NCI-H510A treated with DMSO at 0.1 percent for 48 hours (cell line): ENCODE measurements at places on chromosomes 6 and 20.

DNA sequence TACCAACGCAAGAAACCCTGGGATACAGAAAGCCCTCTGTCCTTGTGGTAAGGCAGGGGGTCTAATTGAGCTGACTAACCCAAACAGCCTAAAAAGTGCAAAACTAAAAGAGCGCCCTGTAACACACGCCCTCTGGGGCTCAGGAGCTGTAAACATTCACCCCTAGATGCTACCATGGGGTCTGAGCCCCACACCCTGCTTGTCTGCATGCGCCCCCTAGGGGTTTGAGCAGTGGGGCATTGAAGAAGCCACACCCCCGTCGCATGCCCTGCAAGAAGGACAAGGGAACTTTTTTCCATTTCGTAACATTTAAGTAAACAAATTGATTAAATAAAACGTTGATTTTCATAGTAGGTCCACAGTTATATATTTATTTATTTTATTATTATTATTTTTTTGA, 616.9 kb upstream of the MAN1A1 start:
- DNase-seq, result no peak

GRCh38 chr6:98985391-98985790, 37.6 kb upstream of the FBXL4 start:
- DNase-seq, result no peak

DNA sequence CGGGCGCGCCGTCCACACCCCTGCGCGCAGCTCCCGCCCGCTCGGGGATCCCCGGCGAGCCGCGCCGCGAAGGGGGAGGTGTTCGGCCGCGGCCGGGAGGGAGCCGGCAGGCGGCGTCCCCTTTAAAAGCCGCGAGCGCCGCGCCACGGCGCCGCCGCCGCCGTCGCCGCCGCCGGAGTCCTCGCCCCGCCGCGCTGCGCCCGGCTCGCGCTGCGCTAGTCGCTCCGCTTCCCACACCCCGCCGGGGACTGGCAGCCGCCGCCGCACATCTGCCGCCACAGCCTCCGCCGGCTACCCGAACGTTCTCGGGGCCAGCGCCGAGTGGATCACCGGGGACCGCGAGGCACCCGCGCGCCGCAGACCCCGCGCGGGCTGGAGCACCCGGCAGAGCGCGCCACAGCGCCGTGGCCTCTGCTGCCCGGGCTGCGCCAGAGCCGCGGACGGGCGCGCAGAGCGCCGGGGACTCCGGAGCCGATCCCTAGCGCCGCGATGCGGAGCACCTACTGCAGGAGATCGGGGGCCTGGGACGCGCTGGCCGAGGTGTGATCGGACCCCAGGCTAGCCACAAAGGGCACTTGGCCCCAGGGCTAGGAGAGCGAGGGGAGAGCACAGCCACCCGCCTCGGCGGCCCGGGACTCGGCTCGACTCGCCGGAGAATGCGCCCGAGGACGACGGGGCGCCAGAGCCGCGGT, at the start of gene BMP2:
TSS of gene BMP2 (plus strand) at position 151 of the 692 bp plus-strand sequence. CDS start 2,441 bp downstream, outside the sequence.
- peak; percentile 45 for DNase-seq

- no peak for DNase-seq
These were observed 29.7 kb downstream of the PDRG1 start for GRCh38 chr20:31922181-31922580.

DNA sequence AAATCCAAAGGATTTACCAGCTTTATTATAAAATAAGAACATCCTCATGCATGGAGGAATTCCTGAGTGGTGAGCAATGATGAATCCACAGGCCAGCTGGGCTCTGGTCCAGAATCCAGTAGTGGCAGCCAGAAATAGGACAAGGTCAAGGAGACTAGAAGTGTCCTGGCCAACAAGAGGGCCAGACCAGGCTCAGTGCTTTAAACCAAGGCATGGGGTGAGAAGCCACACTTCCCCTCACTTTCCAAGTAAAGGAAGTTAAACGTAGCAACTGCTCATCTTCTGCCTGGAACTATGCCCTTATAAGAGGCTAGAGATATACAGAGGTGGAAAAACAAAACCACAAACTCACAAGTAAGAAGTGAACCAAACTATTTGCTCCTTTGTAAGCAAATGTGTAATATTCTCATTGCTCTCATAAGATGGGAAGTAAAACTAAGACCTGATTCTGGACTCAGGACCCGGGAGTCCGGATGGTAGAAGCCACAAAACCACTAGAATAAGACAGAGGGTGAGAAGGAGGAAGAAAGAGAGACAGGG, 253.2 kb downstream of the UST start:
- DNase-seq, result no peak

GRCh38 chr6:62283365-62283764, 2.7 kb downstream of the KHDRBS2 start:
- no peak for DNase-seq

GRCh38 chr6:113067612-113068275, 720.6 kb downstream of the RFPL4B start:
- DNase-seq, result no peak

GRCh38 chr6:33259032-33259431, 12.6 kb downstream of the VPS52 start:
- DNase-seq, result no peak

DNA sequence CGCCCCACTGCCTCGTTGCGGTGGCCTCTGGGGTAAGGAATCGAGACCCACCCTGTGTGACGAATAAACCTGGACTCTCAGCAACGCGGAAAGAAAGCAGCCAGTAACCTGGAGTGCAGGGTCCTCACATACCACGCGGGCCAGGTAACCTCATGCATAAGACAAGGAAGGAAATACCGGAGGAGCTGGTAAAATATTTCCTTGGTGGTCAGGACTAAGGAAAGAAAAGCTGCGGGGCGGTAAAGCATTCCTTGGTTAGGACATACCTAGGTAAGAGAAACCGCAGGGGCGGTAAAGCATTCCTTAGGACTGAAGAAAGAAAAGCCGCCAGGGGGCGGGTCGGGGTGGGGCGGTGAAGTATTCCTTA, 80.7 kb downstream of the SYTL3 start:
- no peak for DNase-seq

DNA sequence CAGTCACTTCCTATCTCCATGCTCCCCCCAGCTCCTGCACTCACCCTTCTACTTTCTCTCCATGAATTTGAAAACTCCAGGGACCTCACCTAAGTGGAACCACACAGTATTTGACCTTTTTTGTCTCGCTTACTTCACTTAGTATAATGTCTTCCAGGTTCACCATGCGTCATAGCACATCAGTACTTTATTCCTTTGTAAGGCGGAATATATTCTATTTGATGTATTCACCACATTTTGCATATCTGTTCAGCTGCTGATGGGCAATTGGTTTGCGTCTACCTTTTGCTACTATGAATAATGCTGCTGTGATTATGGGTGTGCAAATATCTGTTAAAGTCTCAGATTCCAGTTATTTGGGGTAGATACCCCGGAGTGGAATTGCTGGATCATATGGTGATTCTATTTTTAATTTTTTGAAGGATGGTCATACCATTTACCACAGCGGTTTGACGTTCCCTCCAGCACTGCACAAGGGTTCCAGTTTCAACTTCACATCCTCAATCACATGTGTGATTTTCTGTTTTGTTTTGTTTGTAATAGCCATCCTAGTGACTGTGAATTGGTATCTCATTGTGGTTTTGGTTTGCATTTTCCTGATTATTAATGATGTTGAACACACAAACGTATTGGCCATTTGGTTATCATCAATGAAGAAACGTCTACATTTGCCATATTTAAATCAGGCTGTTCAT, 20.3 kb upstream of the SYNDIG1 start:
- DNase-seq, result no peak

DNA sequence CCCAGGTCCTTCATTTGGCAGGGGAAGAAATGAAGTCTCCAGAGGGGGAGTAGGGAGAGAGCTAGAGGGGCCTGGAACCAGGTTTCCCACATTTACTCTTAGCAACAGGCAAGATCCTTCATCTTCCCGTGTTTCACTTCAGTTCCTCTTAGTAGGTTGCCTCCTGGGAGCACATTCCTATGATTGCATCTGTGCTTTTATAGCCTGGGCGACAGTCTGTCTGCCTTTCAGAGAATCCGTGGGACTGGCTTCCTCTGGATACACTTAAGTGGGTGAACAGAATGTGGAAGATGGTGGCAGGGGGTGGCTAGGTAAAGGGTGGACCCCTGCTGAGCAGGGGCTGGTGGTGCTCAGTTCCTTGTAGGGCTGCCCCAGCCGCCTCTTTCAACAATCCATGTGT, 33.4 kb downstream of the STK35 start:
- no peak for DNase-seq

DNA sequence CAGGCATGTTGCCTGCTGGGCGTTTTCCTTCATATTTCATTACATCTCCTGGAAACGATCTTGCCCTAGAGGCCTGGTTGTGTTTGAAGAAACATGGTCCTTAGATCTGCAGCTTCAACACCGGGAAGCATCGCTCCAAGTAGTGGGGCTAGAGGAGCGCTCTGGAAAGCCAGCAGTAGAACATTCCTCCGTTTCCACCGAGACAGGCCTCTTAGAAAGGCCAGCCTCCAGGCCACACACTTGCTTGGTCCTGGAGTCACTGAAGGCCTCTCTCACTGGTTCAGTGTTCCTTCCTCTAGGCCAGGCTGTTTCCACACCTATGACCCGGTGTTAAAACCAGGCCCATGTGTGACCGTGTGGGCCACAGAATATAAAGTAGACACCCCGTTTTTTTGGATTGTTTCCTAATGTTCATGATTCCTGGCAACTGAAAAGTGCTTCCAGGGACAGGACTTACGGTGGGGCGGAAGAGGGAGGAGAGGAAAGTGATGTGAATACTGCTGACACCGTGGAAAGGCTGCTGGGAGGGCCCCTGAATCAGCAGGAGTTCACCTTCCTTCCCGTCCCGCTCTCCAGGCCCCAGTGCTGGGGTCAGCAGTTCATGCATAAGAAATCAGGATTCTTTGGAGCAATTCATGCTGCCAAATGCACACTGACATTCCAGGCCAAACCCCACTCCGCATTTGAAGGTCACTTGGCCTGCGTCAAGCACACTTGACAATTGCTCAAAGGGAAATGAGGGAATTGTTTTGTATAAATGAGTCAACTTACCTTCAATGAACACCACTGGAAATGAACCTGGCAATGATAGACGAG, 83.8 kb downstream of the IYD start:
- DNase-seq, result no peak

GRCh38 chr6:15993716-15994228, 135.1 kb upstream of the MYLIP start:
- DNase-seq, result no peak
